ENCODE measurements at places on chromosomes 1 and 21.

GRCh38 chr1:241332987-241333386 lies 24.0 kb downstream of the RGS7 start:
- no peak for DNase-seq

- no peak for DNase-seq
These were observed 400 bp upstream of the COG2 start for GRCh38 chr1:230641900-230642262.

DNA sequence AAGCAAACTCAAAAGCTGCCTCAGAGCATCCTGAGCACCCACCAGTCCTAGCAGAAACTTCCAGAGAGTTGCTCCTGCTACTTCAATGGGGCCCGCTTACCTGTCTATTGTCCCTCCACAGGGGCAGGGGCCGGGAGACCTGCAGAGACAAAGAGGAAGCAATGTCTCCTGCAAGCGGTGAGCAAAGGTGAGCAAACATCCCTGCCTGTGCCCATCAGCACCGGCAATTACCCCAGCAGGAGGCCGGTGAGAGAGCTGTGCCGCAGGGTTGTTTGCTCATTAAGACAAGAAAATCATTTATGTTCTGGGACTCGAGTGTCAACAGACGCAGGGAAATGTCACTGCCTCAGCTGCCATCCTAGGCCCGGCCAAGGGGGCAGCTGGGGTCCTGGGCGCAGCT lies 53.8 kb upstream of the TARDBP start:
- no peak for DNase-seq

GRCh38 chr1:211975152-211975941 lies 60.0 kb downstream of the INTS7 start:
- no peak for DNase-seq

GRCh38 chr1:29444081-29444715 lies 207.9 kb downstream of the PTPRU start:
- DNase-seq = no peak

GRCh38 chr1:54012008-54012325 lies 6.0 kb downstream of the LDLRAD1 start:
- DNase-seq = no peak

- DNase-seq = no peak
These were observed 9.7 kb upstream of the CSRP1 start for GRCh38 chr1:201516511-201517127.

DNA sequence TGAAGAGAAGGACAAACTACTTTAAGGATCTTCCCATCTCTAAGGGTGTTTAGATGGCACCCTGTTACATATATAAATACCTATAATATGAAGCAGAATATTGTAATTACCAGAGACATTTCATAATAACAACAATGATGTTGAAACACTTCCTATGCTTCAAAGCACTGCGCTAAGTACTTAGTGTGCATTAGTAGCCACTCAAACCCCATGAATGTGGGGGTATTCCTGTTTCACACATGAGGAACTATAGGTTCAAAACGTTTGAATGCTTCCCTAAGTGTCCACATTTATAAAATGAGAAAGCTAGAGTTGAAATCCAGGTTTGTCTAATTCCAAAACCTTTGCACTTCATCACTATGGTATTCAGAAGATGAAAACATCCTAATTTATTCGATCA lies 18.5 kb upstream of the OR10J5 start:
- DNase-seq = no peak

- no peak for DNase-seq
These were observed 148.4 kb upstream of the HMCN1 start for GRCh38 chr1:185585770-185586169.

- no peak for DNase-seq
These were observed 385.8 kb downstream of the NTNG1 start for GRCh38 chr1:107526524-107527198.

GRCh38 chr1:53190210-53190611 lies 6.4 kb upstream of the CPT2 start:
- DNase-seq = no peak

DNA sequence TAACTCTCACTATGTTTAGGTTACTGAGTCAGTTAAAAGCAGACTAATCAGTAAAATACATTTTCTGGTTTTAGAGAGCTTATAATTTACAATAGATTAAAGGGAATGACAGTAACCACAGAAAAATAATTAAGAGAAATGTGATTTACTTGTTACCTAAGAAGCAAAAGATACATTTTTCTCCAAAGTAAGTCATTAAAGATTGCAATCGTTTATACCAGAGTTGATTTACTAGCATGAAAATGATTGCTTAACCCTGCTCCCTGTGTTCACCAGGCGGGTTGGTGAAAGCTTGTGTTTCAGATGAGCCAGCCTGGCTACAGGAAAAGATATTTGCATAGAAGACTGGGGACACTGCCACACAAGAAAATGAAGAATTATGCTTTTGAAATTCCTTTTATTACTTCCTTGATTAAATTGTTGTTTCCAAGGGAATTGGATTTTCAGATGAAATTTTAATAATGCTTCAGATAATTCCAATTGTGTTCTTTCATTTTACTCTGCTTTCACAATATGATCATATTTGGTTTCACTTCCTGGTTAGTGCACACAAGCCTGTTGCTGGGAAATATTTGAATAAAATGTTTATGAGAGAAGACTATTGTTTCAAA lies 27.9 kb downstream of the LRRC8B start:
- DNase-seq = no peak

GRCh38 chr1:237672748-237673147 lies 218.0 kb downstream of the ZP4 start:
- no peak for DNase-seq

- no peak for DNase-seq
These were observed 57.7 kb downstream of the DDR2 start for GRCh38 chr1:162689745-162690671.

DNA sequence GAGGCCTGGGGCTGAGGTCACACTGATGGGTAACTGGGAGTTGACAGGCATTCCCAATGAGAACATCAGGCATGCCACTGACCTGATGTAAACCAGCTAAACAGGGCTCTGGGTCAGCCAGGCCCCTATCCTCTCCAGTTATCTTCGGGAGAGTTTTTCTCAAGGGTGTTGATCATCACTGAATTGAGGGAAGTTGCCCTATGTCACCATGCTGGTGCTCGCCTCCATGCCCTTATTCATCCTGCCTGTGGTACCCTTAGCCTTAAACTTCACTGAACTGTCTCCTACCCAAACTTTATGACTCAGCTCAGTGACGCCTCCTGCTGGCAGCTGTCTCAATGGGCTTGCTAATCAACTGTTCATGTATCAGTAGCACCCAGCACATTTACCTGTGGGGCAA lies 80.7 kb upstream of the TNR start:
- no peak for DNase-seq
